ENCODE measurements at places on chromosomes 7 and 10.
A peak's percentile ranks its signal among the peaks of the same experiment; 100 is the strongest.

GRCh38 chr7:91165006-91165845 lies 99.0 kb upstream of the FZD1 start:
- DNase-seq: no peak

DNA sequence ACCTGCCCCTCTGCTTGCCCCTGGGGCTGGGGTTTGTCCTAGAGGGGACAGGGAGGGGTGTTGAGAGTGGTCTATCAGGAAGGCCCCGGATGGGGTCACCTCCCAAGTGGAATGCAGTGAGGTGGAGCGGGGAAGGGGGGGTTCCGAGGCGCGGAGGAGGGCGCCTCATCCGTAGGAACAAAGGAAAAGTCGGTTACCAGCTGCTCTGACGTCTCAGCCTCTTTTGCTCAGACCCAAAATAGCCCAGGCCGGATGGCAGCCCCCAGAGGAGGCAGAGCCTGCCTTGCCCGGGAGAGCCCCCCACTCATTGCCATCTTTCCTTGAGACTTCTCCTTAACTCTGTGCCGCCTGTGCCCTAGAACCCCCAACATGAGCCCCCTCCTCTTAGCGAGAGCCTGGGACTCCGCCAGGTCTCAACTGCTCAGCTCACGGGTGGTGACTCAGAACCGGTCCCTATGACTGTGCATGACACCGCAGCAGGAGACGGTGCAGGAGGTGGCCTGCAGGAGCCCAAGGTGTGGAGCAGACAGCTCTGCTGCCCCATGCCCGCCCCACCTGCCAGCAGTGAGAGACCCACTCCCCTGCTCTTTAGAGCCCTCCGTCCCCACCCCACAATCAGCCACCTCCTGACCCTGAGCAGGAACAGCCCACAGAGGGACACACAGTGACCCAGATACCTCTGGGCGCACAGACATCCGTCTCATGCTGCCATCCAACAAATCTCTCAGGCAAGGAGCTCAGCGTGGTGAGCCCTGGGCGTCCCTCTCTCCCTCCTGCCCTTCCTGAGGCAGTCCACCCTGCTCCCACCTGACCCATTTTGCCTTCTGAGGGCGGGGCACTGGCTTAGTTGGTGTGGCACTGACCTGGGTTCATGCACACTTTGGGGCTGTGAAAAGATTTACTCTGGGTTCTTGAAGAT lies 13.1 kb downstream of the STX1A start:
- no peak for DNase-seq

GRCh38 chr7:101124376-101125056 lies 2.4 kb upstream of the SERPINE1 start:
- DNase-seq: no peak

DNA sequence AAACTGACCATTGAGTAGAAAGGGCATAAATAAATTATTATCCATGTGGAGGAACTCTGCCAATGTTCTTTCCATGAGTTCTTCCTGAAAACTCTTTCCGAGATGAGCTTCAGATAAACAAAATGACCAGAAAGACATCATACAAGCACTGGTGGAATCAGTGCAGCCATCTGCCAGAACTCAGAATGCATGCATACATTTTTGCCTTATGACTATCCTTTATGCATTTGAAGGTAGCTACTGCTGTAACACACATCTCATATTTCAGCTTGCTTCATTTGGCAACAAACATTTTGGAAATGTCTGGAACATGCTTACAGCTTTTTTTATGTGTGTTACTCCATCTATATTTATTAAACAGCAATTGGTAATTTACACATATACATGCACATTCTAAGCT lies 448.9 kb downstream of the PLXDC2 start:
- DNase-seq: no peak

GRCh38 chr7:71133232-71133622 lies 1.3 kb downstream of the GALNT17 start:
- DNase-seq: no peak

- DNase-seq: no peak
Measured at GRCh38 chr7:26526265-26526587, 234.6 kb downstream of the SNX10 start.

DNA sequence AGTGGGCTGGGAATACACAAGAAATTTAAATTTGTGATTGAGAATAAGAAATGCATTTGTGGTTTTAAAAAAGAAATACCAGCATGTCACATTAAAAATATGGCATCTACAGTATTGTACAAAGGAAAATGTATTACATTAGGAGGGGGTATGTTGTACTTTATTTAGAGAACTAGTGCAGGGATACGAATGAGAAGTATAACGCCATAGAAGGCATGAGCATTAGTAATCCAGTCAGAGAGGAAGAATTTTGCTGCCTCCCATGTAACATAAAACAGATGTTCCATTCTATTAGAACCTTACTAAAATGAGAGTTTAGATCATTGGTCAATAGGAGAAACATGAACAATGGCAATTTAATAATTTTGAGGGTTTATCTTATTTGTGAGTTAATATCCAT lies 182.2 kb downstream of the ADK start:
- DNase-seq: no peak

GRCh38 chr7:104923010-104923421 lies 91.0 kb upstream of the KMT2E start:
- DNase-seq: peak; percentile 89

- DNase-seq: no peak
Measured at GRCh38 chr10:57145548-57145947, 784.5 kb upstream of the ZWINT start.

DNA sequence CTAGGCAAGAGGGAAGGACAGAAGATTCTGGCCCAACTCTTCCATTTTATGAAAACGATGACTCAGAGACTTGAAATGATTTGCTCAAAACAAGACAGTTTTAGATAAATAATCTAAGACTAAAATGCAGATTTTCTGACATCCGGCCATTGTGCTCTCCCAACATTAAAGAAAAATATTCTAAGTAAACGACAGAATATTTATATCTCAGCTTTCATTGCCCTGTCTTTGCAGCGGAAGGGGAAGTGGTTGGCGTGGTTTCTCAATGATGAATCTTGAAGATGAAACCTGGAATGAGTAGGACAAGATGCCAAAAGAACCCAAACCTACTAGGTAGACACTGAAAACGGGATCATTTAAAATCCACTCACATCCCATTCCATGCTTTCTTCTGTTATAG lies 28.9 kb upstream of the NPY start:
- no peak for DNase-seq

- DNase-seq: no peak
Measured at GRCh38 chr7:34043461-34044305, 138.3 kb downstream of the BMPER start.

- no peak for DNase-seq
Measured at GRCh38 chr7:13639396-13639795, 350.1 kb downstream of the ETV1 start.

DNA sequence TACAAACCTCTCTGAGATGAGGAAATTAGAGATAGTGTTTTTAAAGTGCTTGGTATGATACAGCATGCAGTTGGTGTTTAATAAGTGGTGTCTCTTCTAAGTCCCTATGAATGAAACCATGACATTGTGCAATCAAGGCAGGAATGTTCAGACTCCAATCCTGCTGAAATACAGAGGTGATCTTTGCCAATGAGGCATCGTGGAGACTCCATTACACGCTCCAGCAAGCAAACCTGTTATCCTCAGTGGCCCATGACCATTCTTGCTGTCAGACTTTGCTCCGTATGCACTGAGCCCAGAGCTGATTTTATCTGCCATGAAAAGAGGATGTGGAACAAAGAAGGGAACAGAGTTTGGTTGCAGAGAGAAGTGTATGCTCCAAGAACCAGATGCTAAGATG lies 47.3 kb downstream of the CDHR3 start:
- no peak for DNase-seq

GRCh38 chr7:28081016-28081415 lies 99.6 kb downstream of the JAZF1 start:
- DNase-seq: peak; percentile 34

- no peak for DNase-seq
Measured at GRCh38 chr7:157044147-157044687, 33.8 kb upstream of the MNX1 start.

GRCh38 chr10:75405598-75406461 lies 4.3 kb upstream of the ZNF503 start:
- DNase-seq: no peak

GRCh38 chr10:104350127-104350635 lies 3.5 kb upstream of the CFAP58 start:
- peak; percentile 31 for DNase-seq

- DNase-seq: no peak
Measured at GRCh38 chr7:120064565-120064964, 208.4 kb upstream of the KCND2 start.

- no peak for DNase-seq
Measured at GRCh38 chr10:63197344-63198092, 64.4 kb downstream of the NRBF2 start.

- no peak for DNase-seq
Measured at GRCh38 chr7:25792586-25792985, 359.4 kb upstream of the NFE2L3 start.

DNA sequence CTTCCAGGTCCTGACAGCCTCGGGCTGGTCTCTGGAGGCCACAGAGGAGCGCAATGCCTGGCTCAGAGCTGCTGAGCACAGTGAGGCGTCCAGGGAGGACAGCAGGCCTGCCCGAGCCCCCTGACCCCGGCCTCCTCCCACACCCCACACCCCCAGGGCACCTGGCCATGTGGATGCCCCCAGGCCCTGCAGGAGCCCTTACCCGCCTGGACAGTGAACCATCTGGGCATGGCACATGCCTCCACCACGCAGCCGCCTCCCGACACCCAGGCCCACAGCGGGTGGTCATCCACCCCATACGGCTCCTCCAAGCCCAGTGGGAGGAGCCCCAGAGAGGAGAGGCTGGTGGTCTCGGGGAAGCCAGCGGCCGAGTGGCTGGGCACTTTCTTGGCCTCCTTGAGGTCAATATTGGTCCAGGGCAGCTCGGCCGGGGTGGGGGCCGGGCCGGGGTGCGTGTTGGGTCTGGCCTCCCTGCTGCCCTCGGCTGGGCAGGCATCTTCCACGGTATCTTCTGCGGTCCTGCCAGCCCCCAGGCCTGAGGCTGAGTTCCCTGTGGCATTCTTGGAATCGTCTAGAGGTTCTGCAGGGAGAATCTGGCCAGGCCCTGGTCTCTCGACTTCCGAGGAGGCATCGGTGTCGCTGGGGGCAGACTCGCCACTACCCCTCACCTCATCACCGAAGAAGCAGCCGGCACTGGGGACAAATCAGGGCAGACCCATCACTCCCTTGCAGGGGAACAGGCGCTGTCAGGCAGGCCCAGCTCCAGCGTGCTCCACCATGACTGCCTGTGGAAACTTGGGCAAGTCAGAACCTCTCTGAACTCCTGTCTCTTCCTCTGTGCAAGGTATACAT lies 18.6 kb downstream of the TECPR1 start:
- no peak for DNase-seq

- DNase-seq: no peak
Measured at GRCh38 chr7:25359471-25360059, 131.3 kb upstream of the NPVF start.

DNA sequence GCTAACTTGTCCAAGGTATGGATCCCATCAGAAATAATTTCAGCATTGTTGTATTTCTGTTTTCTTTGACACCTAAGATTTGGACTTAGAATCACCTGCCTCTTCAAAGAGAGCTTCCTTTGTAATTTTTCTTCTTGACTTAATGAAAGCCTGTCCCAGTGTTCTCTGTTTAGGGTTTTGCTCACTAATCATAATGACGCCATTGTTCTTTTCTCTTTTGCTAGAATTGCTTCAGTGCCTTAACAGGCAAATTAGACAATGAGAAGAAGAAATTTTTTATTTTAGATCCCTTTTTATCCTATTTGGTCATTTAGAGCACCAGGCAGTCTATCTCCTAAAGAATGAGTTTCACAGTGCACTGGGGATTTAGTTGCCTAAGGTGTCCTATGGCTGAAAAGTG lies 128.5 kb downstream of the SND1 start:
- DNase-seq: no peak

GRCh38 chr10:120688928-120689327 lies 162.2 kb upstream of the WDR11 start:
- DNase-seq: no peak

DNA sequence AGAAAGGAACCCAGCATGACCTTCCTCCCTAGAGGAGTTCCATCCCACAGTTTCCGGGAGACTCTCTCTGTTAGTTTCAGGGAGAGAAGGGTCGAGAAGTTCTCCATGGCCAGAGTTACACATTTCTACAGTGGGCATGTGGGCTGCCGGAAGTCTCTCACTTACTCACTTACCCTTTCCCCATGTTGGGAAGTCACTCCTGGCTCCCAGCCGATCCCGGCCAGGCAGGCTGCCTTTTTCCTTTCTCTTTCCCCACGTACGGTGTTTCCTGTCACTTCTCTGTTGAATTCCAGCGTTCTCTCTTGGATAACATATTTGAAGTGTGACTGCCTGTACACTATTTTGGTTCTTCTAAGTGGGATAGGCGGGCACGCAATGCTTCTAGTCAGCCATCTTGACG lies 3.5 kb downstream of the TEX36 start:
- no peak for DNase-seq

GRCh38 chr10:110790913-110791506 lies 80.7 kb upstream of the PDCD4 start:
- no peak for DNase-seq

- DNase-seq: no peak
Measured at GRCh38 chr10:91799612-91799975, 1.4 kb downstream of the TNKS2 start.

GRCh38 chr7:33070277-33070676 lies 7.7 kb upstream of the NT5C3A start:
- no peak for DNase-seq

- no peak for DNase-seq
Measured at GRCh38 chr7:110529175-110529574, 561.8 kb upstream of the LRRN3 start.

DNA sequence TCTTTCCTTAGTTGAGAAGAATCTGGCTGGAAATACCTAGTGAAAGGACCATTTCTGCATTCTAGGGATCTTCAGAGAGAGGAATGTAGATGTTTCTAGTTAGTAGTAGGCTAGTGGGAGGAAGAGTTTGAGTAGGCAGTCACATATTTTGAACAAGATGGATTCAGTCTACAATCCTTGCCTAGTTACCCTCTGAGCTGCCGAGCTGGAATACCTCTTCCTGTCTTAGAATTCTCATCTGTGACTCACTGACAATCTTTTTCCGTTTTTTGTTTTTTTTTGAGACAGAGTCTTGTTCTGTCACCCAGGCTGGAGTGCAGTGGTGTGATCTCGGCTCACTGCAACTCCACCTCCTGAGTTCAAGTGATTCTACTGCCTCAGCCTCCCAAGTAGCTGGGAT lies 30.7 kb upstream of the PLPP4 start:
- no peak for DNase-seq

DNA sequence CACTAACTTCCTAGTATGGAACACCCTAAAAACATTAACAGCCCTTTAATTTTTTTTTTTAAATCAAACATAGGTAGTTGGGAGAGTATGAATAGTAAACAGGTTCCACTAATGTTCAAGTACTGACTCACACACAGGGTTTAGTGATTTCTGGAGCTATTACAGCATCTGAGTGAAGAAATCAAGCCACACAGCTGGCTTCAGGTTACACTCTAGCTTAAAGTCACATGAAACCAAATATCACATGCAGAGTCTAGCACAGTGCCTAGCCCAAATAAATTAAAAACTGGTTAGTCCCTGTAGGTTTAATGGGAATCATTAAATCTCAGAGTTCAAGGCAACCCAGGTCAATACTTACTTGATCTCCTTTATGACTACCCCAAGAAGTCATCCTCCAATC lies 11.6 kb downstream of the PANK1 start:
- no peak for DNase-seq

All from colonic mucosa (tissue), 4 donors.